ENCODE measurements at places on chromosomes 1 and 21. TPM values are rescaled to one million over a fixed set of nuclear protein-coding genes. Genes with fewer than 3 reads are reported as not detected.

DNA sequence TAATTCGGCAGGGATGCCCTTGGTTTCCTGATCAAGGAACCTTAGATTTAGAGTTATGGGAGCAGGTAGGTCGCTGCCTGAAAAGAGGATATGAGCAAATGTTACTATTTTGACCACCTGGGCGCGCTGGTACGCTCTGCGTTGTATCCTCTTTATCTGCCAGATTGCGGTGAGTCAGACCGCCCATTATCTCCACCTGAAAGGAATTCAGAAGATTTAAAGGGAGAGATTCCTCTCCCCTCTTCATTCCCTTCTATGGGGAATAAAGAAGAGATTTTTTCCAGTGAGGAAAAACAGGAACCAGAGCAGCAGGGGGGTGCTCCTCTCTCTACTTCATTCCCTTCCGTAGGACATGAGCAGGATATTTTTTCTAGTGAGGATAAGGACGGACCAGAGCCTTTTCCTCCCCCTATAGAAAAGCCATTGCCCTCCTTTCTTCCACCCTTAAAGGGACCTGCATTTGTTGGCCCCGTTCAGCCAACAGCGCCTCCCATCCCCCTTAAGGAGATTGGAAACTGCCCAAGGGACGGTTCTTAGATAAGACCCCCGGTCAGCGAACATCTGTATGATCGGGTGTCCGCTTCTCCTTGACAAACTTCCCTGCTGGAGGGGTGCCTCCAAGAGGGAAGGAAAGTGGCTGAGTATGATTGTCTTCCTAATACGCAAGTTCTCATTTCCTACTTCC is 34.1 kb downstream of the CLCA1 start:
- H3K4me1 ChIP-seq: peaks cover 16% of the 10 kb centered on the region
- DNase-seq: no peak
- no peak overlapping the region for H3K27ac ChIP-seq
- H3K36me3 ChIP-seq: no peaks in the 10 kb centered on the region
- H3K27me3 ChIP-seq: peaks cover 34% of the 10 kb centered on the region
- peak overlapping the region; percentile 84 for H3K4me3 ChIP-seq

GRCh38 chr1:9420835-9421532 is 118.3 kb upstream of the SLC25A33 start:
- no peak for DNase-seq
- no peaks in the 10 kb centered on the region for H3K36me3 ChIP-seq
- peaks cover 51% of the 10 kb centered on the region for H3K4me1 ChIP-seq
- no peak overlapping the region for H3K27ac ChIP-seq
- H3K27me3 ChIP-seq: peaks cover 37% of the 10 kb centered on the region
- H3K4me3 ChIP-seq: peak overlapping the region; percentile 2

GRCh38 chr1:187042538-187042937 is 213.8 kb downstream of the PLA2G4A start:
- no peaks in the 10 kb centered on the region for H3K4me1 ChIP-seq
- H3K27me3 ChIP-seq: no peaks in the 10 kb centered on the region
- H3K27ac ChIP-seq: no peak overlapping the region
- H3K4me3 ChIP-seq: no peak overlapping the region

The MAP3K21 gene
- 1.8 TPM for total RNA-seq

GRCh38 chr21:42964546-42965210 is 9.7 kb upstream of the PKNOX1 start:
- peaks cover 2% of the 10 kb centered on the region for H3K27me3 ChIP-seq
- H3K4me1 ChIP-seq: no peaks in the 10 kb centered on the region
- H3K27ac ChIP-seq: no peak overlapping the region
- H3K4me3 ChIP-seq: no peak overlapping the region

- H3K27ac ChIP-seq: no peak overlapping the region
- H3K27me3 ChIP-seq: peaks cover 9% of the 10 kb centered on the region
- no peak overlapping the region for H3K4me3 ChIP-seq
- no peaks in the 10 kb centered on the region for H3K4me1 ChIP-seq
Measured at GRCh38 chr1:51073456-51073855, 28.6 kb upstream of the C1orf185 start.

The LYST gene
- 145 TPM for total RNA-seq

GRCh38 chr1:117695796-117696490 is 90.1 kb downstream of the TENT5C start:
- no peaks in the 10 kb centered on the region for H3K36me3 ChIP-seq
- H3K4me3 ChIP-seq: no peak overlapping the region
- no peak overlapping the region for H3K27ac ChIP-seq
- no peak for DNase-seq

The SV2A gene
- total RNA-seq: 18.6 TPM

GRCh38 chr1:38114241-38115026 is 67.8 kb upstream of the POU3F1 start:
- H3K27ac ChIP-seq: no peak overlapping the region
- H3K4me1 ChIP-seq: no peaks in the 10 kb centered on the region
- H3K36me3 ChIP-seq: no peaks in the 10 kb centered on the region
